Calu3 (cell line): ENCODE measurements at places on chromosomes 3 and 15.

GRCh38 chr3:140943781-140944552 is 2.3 kb downstream of the SLC25A36 start:
- no peak for DNase-seq

DNA sequence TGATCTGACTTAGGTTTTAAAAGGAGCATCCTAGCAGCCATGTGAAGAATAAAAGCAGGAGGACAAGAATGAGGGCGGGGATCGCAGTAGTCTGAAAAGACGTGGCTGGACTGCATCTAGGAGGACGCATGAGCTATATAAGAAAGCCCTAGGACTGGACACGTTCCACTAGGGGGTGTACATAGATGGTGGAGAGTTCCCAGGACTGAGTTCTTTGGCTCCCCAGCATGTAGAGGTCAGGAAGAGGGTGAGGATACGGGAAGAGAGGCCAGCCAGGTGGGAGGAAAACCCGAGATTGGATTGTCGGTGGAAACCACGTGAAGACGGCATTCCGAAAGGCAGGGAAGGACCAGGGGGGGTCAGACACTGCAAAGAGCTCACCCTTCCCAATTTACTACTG is 64.2 kb upstream of the CFAP161 start:
- DNase-seq = no peak

- no peak for DNase-seq
These were observed 696.6 kb upstream of the NAALADL2 start for GRCh38 chr3:174162550-174162949.

- DNase-seq = no peak
These were observed 22.0 kb downstream of the STARD5 start for GRCh38 chr15:81301815-81302399.

GRCh38 chr3:187230011-187230410 is 32.7 kb downstream of the RTP1 start:
- DNase-seq = no peak

DNA sequence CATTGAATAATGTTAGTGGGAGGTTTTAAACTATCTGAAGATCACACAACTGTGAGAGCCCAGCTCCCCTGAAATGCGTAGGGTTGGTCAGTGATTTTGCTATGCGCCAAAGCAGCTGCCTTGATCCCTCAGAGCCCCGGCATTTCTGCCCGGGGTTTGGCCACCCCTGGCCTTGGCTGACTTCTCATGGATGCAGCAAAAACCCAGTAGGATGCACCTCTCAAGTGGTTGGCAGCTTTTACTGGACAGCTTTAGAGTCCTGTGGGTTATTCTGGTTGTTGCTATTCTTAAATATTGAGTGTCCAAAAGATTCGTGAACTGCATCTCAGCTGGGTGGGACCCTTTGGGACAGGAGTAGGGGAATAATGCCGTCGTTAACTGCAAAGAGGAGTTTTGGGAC is 291.7 kb upstream of the CTDSPL start:
- no peak for DNase-seq

DNA sequence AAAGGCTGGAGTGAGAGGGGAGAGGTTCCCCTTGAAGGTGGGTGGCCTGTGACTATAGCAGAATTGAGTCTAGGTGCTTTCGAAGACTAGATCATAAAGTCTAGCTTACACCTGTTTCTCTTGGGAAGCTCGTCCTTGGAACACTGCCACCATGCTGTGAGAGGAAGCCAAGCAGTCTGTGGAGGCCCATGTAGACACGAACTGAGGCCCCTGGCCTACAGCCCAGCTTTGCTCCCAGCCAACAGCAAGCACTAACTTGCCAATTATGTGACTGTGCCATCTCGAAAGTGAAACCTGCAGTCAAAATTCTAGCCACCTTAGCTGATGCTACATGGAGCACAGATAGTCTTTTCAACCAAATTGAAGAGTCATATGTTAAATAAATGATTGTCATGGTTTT is 190.5 kb upstream of the NECTIN3 start:
- DNase-seq = peak; percentile 27
